Stimulated activated CD8-positive, alpha-beta memory T cell treated with anti-CD3 and anti-CD28 coated beads, Interleukin-2, amount 100 ng/mL, for 1 hour (primary cell): ENCODE measurements at places on chromosomes 6 and 20.
A peak's percentile ranks its signal among the peaks of the same experiment; 100 is the strongest.

- no peak for DNase-seq
Observed at GRCh38 chr6:51105357-51105756, 286.7 kb downstream of the TFAP2B start.

GRCh38 chr6:30935018-30935417, 3.0 kb upstream of the SFTA2 start:
- DNase-seq = no peak

DNA sequence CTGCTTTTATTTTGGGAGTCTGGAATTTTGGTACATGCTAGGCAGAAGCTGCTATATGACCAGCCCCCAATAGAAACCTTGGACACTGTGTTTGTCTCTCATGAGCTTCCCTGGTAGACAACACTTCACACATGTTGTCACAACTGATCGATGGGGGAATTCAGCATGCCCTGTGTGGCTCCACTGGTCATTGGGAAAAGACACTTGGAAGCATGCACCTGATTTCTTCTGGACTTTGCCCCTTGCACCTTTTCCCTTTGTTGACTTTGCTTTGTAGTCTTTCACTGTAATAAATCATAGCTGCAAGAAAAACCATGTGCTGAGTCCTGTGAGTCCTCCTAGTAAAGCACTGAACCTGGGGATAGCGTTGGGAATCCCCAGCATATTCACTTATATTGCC, 7.9 kb upstream of the WFDC10A start:
- no peak for DNase-seq

GRCh38 chr6:18265787-18266522, 1.6 kb upstream of the DEK start:
- no peak for DNase-seq

GRCh38 chr6:137313928-137314855, 95.0 kb upstream of the IFNGR1 start:
- peak; percentile 58 for DNase-seq

DNA sequence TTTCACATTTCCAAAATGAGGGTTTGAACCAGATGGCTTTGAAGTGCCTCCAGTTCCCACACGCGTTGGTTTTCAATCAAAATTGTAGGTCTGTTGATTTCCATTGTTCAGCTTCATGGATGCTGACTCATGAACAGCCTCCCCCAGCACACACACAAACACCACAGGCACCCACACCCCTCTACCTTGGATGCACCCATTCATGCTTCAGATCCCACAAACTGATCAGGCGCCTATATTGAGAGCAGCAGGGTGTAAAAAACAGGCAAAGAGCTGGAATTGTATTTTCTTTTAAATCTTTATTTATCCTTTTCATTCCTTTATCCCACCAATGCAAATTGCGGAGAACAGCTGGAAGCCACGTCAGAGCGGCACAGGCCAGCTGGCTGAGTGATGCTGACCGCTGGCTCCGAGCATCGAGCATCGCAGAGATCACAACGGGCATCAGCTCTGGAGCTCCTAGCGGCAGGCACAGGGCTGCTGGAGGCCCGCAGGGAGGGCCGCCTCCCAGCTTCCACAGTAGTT, 29.3 kb upstream of the TBC1D7 start:
- no peak for DNase-seq

DNA sequence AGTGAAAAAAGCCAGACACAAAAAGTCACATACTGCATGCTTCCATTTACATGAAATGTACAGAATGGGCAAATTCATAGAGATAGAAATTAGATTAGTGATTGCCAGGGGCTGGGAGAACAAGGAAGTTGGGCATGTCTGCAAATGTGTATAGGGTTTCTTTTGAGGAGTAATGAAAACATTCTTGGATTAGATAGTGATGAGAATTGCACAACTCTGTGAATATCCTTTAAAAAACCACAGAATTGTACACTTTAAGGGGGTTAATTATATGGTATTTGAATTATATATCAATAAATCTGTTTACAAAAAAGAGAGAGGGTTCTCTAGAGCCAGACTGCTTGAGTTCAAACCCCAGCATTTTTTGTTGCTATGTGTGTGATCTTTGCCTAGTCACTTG, 188.1 kb downstream of the CDC5L start:
- DNase-seq = no peak

- no peak for DNase-seq
Observed at GRCh38 chr6:108575905-108576494, 15.3 kb downstream of the FOXO3 start.

- DNase-seq = no peak
Observed at GRCh38 chr6:36650848-36651478, 27.6 kb upstream of the CDKN1A start.

DNA sequence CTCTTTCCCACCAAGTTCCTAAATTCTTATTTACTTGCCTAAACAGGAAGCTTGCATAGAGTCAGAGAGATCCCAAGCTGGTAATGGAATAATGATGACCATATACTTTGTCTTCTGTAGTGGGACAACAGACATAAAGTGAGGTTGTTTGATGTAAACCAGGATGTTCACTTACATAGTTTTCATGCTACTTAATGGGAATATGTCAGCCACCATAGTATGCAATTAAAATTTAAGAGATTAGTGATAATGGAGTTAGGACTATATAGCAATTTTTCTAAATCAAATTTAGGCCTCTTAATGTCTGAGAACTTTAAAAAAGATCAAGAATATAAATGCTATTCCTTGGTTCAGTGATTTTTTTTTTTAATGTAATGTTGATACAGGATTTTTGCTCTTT, 180.6 kb downstream of the BCKDHB start:
- DNase-seq = no peak
